ENCODE measurements at places on chromosomes 12 and 14.

GRCh38 chr14:90784621-90785270 lies 31.5 kb downstream of the TTC7B start:
- no peak for DNase-seq

- no peak for DNase-seq
Measured at GRCh38 chr14:66998013-66998412, 191.2 kb upstream of the GARIN2 start.

DNA sequence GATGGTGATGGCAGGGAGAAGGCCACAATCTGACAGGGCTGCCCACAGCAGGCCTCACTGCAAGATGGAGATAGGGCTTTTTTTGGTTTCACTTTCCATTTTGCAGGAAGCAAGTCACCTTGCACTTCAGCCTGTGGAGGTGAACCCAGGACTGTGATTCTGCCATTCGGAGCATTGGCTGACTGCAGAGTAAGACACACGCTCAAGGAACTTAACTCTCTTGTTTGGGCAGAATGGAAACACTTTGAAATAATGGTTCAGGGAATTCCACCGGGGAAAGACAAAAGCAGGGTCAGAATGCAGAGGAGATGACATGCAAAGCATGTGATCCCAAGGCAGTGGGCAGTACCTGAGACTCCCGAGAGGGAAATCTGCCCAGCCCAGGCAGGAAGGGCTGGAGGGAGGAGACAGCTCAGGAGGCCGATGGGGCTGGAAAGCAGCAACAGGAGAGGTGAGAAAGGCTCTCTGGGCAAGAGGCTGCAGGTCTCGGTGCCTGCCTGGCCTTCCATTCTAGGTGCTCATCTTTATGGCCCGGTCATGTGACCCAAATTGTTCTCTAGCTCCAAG lies 58.7 kb upstream of the PRMT8 start:
- DNase-seq, result no peak

DNA sequence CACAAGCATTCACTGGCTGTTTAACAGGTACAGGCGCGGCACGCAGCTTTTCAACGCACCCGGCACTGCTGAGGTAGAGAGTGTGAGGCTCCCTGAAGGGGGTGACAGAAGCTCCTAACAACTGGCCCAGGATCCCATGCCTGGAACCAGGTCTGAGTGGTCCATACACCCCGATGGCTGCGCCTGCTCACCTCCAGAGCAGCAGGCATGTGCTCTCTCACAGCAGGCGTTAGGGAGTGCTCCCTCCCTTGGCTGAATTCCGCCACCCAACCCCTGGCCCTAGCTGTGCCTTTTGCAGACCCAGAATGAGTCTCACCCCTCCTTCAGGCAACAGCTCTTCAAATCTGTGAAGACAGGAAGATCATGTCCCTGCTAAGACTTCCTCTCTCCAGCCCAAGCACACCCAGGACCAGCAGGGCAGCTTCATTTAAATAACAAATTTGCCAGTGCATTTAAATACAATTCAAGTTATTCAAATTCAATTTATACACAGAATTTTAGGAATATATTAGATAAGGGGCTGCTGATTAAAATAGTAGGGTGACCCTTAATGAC lies 86.0 kb downstream of the SETD3 start:
- no peak for DNase-seq

GRCh38 chr12:2666846-2667245 lies 127.9 kb upstream of the FKBP4 start:
- DNase-seq, result no peak

GRCh38 chr14:56268673-56269072 lies 150.5 kb downstream of the PELI2 start:
- no peak for DNase-seq

DNA sequence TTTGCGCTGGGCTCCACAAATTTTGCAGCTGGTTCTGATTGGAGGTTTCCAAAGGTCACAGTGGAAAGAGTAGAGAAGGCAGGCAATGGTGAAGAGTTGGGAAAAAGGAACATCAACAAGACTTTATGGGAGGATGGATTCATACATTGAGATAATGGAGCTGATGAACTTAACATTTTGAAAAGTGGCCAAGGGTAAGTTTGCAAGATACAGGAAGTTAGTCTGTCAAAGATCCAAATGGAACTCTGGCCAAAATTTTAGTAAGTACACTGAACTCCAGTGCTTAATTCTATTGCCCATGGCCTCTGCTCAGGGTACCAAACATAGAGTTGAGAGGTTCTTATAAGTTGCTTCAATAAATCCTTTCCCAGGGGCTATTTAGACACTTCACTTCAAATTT lies 15.6 kb downstream of the CCER1 start:
- no peak for DNase-seq

DNA sequence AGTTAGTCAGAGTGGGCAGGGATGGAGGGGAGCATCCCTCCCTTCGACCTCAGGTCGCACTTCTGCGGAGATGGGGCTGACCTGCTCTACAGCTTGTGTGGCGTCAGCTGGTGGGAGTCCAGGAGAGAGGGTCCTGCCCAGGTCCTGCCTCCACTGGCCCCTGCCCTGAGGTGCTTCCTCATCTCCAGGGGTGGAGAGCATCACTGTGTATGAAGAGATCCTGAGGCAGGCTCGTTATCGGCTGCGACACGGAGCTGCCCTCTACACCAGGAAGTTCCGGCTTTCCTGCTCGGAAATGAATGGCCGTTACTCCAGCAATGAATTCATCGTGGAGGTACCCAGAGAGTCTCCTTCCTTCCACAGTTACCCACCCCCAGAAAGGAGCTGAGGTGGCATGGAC lies 20.2 kb downstream of the CLSTN3 start:
- no peak for DNase-seq

DNA sequence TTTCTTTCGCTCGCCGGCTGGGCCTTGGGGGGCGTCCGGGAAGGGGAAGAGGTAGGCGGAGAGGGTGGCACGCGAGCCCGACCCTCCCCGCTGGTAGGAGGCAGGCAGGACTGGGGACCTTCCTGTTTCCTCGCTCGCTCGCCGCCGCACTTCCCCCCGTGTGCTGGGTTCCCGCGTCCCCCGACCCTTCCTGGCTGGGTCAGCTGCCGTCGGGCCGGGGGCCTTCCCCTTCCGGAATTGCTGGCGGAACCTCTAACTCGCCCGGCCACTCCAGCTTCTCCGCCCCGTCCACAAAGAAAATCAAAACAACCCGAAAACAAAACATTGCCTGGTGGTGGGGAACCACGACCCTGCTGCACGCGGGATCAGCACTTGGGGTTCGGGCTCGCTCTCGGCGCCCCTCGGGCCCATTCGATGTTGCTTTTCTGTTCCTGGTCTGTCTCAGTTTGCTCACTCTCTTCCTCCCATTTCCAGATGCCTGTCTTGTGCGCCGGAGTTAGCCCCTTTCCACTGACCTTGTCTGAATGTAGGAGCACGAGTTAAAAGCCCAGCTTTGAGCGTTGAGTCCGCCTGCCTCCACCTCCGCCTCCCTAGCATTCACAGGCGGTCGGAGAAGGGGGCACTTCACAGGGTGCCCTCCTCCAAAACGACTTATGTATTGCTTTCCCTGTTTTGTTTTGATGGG lies 581 bp downstream of the PAPOLA start:
- DNase-seq, result no peak

GRCh38 chr12:57740656-57741412 lies 2.3 kb upstream of the AGAP2 start:
- peak; percentile 31 for DNase-seq

DNA sequence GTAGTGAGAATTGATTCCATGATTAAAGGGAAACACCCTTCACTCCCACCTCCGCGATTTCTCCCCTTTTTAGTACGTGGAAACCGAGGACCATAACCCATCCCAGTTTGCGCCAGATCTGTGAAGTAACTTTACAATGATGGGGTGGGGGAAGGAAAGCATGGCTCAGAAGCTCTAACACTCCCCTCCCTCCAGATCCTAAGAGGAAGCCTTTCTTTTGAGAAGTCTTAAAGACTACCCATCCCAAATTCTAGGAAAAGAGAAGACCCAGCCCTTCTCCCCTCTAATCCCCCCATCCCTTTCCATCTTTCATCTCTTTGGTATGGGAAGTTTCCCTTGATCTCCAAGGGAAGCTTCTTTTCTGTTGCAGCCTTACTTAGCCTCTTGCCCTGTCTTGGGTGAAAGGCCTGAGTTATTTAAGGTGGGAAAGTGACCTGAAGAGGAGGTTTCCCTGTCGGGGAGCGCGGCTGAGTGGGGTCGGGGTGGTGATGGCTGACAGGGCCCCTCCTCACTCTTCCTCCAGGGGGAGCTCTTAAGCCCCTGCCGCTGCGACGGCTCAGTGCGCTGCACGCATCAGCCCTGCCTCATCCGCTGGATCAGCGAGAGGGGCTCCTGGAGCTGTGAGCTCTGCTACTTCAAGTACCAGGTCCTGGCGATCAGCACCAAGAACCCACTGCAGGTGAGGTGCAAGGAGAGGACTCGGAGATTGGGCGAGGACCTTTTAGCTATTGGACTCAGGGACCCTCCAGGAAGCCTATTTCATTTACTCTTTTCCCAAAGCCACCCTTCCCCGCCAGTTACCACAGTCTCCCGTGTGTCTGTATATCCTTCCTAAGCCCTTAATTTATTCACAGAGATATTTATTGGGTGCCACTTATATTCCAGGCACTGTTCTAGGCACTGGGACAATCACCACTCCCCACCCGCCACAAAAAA lies 1.8 kb downstream of the MARCHF9 start:
- peak; percentile 50 for DNase-seq

DNA sequence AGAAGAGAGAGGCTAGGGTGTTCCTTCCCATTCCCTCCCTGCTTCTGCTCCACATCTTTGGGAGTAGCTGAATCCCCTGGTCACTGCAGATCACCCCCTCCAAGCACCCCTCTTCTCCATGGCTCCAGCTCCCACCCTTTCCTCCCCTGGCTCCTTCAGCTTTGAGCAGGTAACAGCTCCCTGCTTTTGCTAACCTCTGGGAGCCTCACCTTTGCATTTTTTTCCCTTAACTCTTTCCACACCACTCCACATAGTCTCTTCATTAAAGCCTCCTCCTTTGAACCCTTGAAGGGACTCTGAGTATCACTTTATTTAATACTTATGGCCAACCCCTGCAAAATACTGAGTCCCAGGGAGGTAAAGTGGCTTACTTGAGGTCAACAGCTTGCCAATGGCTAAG lies 25.7 kb upstream of the SERPINA6 start:
- no peak for DNase-seq

DNA sequence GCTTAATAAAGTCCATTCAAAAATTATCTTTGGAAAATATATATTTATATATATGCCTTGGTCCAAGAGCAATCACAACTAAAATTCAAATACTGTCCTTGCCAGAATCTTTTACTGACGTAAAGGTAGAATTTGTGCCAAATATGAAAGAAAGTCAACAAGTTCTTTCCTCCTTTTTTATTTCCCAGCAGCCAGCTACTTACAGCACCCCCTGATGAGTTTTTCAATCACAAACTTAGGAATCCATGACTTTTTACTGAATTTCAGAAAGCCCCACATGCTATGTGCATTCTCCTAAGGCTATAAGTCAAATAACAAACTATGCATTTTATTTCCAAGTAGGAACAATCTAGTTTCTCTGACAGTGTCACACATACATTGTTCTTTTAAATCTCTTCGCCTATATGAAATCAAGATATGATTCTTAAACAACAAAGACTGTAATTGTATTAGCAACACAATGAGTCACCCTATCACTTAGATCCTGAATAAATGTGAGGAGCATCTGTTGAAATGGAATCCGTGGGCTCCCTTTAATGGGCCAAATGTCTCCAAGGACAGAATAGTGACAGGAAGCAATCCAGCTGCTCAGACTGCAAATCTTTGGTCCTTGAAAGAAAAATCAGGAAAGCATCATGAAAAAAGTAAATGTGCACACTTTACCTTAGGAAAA lies 271.4 kb downstream of the DUSP6 start:
- no peak for DNase-seq

- DNase-seq, result no peak
Measured at GRCh38 chr14:58805605-58806409, 168.0 kb downstream of the DACT1 start.

- DNase-seq, result no peak
Measured at GRCh38 chr14:71734885-71735284, 197.3 kb upstream of the RGS6 start.

GRCh38 chr12:93390031-93390430 lies 12.3 kb downstream of the NUDT4 start:
- DNase-seq, result no peak

DNA sequence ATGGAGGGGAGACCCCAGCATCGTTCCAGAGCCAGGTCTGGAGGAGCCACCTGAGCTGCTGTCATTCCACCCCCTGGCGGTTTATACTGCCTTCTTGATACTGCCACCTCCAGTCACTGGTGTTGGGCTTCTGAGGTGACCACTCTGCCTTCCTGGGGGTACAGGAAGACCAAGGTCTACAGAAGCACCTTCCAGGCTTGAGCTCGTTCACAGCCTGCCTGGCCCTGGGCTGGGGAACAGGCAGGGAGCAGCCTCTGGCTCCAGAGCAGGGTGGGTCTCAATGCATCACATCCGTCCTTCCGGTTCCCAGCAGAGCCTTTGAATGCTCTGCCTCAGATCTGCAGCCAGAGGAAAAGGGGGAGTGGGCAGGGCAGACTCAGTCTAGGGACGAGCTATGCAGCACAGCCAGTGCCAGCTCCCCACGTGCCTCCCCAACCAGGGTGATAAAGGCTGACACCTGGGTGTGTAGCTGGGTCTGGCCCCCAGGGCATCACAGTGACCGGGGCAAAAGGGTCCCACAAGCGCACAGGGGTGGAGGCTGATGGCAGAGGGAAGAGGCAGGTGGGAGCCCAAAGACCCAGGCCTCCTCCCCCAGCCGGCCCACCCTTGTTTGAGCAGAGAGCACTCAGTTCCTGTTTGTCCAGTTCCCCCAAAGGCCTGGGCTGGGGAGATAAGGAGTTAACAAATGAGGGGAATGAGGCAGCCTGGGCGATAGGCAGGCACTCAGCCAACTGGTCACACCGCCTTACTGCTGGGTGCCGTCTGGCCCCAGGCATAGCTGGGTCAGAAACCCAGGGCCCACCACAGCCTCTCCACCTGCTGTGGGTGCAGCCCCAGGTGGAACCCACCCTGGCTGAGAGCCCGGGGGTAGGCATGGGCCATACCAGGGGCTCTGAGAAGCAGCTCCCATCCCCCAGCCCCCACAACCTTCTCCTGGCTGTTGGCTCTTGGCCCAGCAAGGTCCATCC lies 17.1 kb downstream of the DEGS2 start:
- no peak for DNase-seq

GRCh38 chr12:42027546-42027945 lies 117.1 kb downstream of the GXYLT1 start:
- DNase-seq, result no peak

GRCh38 chr12:84413656-84414055 lies 498.9 kb downstream of the SLC6A15 start:
- DNase-seq, result no peak

DNA sequence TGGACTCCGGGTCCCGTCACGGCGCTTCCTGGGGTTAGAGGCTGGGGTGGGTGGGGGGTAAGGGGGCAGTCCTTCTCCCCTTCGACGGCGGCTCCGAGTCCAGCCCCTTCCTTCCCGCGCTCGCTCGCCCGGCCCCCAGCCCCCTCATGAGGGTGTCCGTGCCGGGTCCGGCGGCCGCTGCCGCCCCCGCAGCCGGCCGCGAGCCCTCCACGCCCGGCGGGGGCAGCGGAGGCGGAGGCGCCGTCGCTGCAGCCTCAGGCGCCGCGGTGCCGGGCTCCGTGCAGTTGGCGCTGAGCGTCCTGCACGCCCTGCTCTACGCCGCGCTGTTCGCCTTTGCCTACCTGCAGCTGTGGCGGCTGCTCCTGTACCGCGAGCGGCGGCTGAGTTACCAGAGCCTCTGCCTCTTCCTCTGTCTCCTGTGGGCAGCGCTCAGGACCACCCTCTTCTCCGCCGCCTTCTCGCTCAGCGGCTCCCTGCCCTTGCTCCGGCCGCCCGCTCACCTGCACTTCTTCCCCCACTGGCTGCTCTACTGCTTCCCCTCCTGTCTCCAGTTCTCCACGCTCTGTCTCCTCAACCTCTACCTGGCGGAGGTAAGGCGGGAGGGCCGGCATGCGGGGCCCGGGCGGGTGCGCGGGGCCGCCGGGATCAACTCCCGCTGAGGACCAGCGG lies 500 bp downstream of the GPR137C start:
- no peak for DNase-seq

GRCh38 chr14:54349713-54350112 lies 47.1 kb upstream of the CDKN3 start:
- DNase-seq, result no peak

All from stimulated activated CD4-positive, alpha-beta T cell treated with anti-CD3 and anti-CD28 coated beads, Interleukin-1b, Interleukin-23, amount 100 ng/mL, for 24 hours (primary cell).